CD4-positive, alpha-beta T cell (primary cell): ENCODE measurements at places on chromosomes 1 and 21.

GRCh38 chr1:104291156-104291555 lies 541.5 kb downstream of the AMY1C start:
- no peak for DNase-seq

DNA sequence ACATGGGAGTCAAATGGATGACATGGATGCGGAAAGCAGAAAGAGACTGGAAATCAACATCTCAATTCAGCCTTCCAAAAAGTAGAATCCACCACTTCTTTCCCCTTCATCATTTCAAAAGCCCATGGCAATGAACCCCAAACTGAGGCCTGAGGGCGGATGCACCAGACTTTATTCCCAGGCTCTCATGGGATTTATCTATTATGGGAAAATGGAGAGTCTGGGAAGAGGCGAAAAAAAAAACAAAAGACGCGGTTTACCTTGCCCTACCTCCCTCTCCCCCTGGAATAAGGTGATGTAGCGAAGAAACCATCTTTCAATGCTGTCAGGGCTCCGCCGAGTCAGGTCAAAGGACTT lies 624 bp downstream of the KIFAP3 start:
- DNase-seq: no peak

- DNase-seq: no peak
Observed at GRCh38 chr1:89563957-89564604, 39.5 kb downstream of the LRRC8B start.

- DNase-seq: no peak
Observed at GRCh38 chr1:234936612-234937389, 191.8 kb downstream of the TOMM20 start.

- DNase-seq: no peak
Observed at GRCh38 chr1:204180133-204180532, 14.0 kb upstream of the REN start.

DNA sequence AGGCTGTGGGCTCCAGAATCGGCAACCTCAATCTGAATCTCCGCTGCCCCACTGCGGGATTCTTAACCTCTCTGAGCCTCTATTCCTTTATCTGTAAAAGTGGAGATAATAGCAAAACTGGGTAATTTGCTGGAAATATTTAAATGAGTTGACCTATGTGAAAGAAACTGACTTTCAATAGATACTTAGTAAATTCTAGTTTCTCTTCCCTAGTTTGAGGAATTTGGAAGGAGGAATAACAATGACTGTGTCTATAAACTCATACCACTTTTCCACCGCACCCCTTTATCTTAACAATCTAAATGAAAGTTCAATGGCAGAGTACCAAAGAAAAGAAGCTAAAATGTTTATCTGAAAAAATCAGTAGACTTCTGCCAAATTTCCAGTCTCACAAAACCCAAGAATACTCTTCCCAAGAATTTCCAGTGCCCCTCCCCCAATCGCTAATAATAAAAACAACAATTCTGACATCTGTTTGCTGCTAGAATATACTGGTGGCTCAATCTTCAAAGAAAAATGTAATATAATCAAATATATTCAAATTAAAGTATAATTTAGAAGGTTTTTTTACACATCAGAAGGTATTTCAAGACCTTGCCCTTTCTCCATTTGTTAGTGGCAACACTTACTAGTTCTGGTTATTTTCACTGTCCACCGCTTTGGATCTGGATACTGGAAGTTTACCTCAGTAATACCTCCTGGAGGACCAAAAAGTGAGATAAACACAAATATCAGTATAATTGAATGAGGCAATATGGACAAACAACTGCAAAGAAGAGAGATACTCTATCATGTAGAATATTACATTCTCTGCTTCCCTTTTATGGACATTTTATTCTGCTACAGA lies 171.2 kb downstream of the LTN1 start:
- DNase-seq: no peak

GRCh38 chr1:23791516-23792047 lies 637 bp downstream of the LYPLA2 start:
- peak; percentile 53 for DNase-seq

DNA sequence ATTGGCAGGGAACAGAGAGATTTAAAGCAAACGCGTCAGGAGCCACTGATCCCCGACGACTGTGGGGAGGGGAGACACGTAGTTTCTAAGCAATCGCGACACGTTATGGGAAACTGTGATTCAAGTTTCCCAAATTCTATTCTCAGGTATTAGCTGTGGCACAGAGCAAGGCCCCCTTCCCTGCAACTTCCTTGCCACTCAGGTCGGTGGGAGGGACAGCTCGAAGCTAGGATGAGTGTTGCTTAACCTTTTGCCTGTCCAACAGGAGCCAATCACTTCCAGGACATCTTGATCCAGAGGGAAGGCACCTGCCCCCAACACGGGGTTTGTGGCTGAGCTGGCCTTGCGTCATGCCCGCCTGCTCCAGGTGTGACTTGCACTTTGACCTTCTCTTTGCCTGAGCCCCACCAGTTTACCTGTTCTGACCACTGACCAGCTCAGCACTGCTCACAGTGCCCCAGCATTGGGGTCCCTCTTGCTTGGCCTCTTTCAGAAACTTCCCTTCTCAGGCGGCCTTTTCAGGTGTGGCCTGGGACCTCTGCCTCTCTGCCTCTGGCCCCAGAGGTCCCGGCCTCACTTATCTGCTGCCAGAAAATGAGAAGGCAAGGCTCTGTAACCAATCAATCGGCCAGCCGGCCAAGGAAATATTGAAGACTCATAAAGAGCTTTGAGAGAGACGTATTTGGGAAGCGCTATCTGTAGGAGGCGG lies 24.6 kb downstream of the TEX35 start:
- DNase-seq: no peak

GRCh38 chr1:200179126-200179780 lies 151.7 kb downstream of the NR5A2 start:
- DNase-seq: no peak

DNA sequence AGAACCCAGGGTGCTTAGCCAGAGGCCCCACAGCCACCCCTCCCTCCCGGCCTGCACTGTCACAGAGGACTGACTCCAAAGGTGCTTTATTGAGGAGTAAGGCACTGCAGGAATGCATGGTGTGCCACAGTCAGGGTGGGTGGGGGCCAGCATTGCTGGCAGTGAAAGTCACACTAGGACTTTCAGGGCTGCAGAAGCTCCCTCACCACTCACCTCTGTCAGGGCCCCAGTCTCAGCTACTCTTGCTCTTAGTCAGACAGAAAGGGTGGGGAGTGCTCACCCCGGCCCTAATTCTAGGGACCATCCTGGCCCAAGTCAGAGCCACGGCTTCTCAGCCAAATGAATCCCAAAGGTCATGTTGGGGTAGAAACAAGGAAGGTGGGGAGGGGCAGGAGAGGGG lies 19.4 kb downstream of the KNCN start:
- no peak for DNase-seq

DNA sequence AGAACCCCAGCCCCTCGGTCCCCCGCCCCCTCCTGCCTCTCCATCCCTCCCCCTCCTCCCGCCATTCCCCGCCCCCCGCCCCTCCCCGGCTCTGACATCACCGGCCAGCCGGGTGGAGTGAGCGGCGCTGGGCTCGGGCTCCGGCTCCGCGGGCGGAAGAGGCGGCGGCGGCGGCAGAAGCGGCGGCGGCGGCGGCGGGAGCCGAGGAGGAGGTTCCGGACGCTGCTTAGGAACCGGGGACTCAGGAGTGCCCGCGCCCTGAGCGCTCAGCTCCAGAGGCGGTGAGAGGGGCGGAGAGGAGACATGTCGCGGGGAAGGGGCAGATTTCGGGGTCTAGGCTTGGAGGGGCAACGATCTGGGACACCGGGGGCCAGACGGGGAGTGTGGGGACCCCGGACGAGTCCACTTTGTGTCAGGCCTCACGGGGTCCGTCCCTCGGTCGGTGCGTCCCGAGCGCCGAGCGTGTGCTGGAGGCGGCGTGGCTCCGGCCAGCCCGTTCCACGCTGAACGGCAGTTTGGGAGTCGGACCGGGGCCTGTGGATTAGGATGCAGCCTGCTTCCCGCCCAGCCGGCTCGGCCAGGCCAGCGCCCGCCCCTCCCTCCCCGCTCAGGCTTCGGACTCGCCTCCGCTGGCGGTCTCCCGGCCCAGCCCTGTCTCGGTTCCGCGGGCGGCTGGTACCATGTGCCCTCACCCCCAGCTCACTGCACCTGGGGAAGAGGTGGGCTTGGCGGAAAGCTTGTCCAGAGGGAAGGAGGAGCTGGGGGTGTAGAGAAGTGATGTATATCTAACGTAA lies at the start of gene PEA15:
TSS of gene PEA15 (plus strand) at position 143 of the 794 bp plus-strand sequence. CDS start 6,161 bp downstream, outside the sequence.
- peak; percentile 75 for DNase-seq

DNA sequence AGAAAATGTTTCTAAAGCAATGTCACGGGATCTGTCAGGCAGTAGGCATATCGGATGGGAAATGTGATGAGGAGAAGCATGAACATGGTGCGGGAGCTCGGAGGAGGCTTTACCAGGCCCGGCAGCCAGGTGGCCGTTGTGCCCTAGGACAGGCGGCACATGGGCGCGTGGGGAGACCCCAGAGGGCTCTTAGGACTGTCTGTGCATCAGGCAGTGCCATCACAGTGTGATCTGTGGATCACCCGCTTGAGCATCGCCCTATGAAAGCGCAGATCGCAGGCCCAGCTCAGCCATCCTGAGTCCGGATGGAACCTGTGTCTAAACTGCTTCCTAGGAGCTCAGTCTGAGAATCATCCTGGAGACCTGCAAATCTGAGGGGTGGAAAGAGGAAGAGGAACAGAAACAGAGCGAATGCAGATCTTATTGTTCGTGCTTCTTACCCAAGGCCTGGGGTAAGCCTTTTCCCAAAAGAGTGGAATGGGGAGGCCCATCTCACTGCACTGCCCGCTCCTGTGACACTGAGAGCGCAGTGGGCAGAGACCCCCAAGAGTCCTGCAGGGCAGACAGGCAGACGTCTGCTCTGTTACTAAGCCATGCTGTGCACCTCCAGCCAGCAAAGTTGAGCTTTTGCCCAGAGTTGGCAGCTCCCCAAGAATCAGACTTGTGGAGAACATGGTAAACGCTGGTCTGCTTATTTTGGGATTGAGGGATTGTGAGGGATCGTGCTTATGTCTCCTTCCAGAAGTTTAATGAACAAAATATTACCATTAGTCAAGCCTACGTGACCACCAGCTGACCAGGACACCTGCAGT lies 251.0 kb downstream of the RHOU start:
- no peak for DNase-seq

- DNase-seq: no peak
Observed at GRCh38 chr1:222792744-222793143, 22.1 kb upstream of the DISP1 start.

DNA sequence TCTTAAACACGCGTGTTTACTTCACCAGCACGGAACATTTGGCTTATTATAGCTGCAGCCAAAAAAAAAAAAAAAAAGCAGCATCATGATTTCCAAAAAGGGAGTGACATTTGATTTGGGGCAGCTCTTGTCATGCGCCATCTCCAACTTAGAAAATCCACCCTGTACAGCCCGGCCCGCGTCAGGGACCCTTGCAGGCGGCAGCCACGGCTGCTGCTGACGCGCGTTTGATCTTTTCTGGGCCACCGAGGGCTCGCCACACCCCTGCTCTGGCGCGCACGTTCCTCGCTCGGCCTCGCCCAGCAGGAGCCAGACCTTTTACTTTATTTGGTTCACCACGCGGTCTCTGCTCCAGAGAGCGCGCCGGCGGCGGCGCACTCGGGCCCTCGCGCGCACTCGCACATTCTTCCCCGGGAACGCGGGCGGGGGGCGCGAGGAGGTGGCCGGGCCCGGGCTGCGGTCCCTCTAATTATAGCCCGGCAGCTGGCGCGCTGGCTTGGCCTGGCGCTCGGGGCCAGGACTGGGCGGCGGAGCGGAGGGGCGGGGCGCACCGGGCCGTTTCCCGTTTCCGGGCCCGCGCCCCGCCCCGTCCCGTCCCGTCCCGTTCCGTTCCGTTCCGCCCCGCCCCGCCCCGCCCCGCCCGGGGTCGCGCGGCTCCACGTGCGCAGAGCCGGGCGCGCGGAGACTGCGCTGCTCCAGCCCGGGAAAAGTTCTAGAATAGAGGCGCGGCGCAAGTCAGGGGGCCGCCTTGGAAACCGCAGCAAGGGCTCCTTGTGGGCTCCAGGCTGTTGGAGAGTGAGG lies 10.2 kb downstream of the IRF2BP2 start:
- peak; percentile 66 for DNase-seq

- no peak for DNase-seq
Observed at GRCh38 chr21:42703136-42703908, 49.9 kb downstream of the PDE9A start.

DNA sequence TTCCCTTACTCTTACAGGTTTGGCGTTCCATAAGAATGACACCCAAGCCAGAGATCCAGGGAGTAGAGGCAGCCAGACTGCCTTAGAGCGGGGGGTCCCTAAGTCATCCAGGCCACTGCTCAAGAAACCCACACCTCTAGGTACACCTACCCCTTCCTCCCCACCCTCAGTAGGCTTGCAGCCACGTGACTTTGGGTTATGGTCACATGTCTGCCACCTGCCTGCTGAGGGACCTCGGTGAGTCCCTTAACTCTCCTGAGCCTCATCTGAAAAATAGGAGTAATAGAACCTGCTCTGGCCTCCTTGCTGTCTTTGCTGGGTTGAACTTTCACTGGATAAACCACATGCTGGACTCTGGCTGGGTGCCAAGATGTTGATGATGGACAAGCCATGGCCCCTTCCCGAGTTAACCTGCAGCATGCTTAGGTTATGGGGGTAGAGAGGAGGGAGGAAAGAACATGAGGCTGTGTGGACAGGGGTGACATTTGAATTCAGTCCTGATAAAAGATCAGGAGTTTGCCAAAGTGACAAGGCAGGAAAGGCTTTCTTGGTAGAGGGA lies 4.5 kb downstream of the RPS6KA1 start:
- no peak for DNase-seq

DNA sequence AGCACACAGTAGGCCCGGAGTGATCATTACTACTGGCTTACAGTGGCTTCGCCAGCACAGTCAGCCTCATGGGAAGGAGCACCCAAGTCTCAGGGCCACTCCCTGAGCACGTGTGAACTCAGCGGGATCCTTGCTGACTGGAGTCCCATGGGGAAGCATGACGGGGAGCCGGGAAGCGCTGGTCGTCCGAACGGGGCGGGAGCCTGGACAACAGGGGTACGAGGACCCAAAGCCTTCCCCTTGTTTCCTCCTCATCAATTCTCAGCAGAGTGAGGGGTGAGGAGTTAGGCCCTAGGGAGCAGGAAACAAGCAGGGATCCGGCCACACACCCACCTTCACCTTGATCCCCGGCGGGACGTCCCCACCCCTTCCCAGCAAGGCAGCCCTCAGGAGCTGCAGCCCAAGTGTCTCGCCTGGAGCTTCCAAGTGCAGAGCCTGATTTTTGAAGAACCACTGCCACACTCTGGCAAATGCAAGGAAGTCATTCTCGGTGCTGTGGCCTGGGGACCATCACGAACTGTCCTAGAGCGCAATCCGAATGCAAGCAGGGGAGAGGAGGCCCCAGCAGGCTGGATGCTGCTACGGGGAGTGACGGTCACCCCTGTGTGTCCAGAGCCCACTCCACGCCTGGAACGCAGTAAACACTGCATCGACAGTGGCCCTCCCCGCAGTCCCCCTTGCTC lies 35.5 kb downstream of the TOMM20 start:
- no peak for DNase-seq

DNA sequence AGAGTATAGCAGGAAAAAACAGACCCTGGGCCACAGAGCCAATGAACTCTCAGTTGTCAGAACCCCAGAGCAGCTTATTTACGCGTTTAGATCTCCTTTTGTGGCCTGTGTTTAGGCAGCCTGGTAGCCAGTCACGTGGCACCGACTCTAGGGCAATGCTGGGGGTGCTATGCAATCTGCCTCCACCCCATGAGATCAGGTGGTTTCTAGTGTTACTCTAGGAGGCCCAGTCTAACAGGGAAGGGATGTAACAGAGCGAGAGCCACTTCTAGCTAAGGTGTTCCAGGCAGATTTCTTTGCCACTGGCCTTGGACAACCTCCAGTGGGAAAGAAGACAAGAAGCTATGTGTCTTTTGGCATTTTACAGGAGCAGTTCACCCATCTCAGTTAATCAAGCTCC lies 12.0 kb upstream of the A3GALT2 start:
- no peak for DNase-seq

GRCh38 chr1:244204004-244204403 lies 152.9 kb downstream of the ZBTB18 start:
- DNase-seq: no peak

- DNase-seq: peak; percentile 61
Observed at GRCh38 chr1:155000726-155001424, 1.7 kb upstream of the ZBTB7B start.
